NCI-H187 (cell line): ENCODE measurements at places on chromosomes 4 and X.

GRCh38 chr4:73588613-73589012 lies 31.6 kb downstream of the RASSF6 start:
- DNase-seq: no peak

GRCh38 chr4:7654550-7655445 lies 220.1 kb upstream of the PSAPL1 start:
- DNase-seq: no peak

DNA sequence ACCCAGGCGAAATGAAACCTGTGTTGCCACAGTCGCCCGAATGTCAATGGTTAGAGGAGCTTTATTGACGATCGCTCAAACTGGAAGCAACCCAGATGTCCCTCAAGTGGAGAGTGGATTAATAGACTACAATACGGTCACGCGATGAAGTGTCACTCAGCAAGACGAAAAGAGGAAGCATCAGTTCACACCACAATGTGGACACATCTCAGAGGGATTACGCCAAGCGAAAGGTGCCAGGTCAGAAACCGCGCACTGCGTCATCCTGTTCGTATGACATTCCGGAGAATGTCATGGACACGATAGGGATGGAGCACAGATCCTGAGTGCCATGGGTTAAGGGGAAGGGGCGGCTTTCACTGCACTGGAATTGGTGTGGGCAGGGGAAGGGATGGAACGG lies 111.7 kb downstream of the HMX1 start:
- no peak for DNase-seq

DNA sequence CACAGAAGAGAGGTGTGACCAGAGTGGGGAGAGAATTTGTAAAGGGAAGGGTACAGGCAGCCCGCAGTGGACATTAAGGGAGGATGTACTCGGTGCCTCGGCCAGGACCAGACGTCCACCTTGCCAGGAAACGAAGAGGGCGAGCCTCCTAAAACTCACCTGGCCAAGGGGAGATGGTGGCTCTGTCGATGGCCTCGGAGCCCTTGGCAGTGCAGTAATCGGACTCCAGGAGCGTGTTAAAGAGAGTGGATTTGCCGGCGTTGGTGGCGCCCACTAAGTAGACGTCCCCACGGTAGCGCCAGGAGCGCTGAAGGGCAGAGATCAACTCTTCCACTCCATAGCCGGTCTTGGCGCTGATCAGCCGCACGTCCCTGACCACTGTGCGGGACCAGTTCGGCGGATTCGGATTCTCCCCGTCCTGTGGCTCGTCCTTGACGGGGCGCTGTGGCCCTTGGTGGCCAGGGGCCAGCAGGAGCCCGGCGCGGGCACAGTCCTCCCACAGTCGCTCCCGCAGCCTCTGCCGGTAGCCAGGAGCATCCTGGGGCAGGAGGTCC lies 1.0 kb downstream of the NOA1 start:
- no peak for DNase-seq

DNA sequence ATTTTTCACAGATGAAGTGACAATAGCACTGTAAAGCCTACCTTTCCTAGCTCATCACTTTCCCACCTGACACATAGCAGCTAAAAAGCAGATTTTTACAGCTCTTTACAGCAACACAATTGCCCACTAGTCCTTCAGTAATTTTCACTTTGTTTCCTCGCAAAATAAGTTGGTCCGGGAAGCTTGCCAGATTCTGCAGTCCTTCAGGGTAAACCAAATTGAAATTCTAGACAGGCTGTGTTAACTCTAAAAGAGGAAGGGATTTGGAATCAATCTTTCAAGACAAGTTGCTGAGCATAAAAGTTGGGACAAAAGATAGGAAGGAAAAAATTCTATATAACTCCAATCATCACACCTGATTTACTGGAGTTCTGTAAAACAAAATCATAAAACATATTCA lies 8.7 kb downstream of the C1QTNF7 start:
- no peak for DNase-seq

DNA sequence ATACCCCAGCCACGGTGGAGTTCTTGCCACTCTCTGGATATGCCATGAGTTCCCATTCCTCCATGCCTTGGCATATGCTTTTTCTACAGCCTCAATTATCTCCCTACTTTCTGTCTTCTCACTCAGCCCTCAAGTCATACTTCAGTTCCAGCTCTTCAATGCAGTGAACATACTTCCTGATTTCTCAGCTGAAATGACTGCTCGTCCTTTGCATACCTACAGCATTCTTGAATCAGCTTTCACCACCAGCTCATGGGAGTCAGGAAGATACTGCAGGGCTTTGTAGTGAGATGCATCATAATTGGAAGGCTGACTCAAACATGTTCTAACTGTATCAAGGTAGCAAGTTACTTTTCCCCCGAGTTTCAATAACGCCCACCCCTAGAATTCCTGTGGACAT lies 118.4 kb downstream of the APBB2 start:
- DNase-seq: no peak

GRCh38 chr4:85478576-85478975 lies 3.6 kb downstream of the ARHGAP24 start:
- DNase-seq: no peak

GRCh38 chr4:99945718-99946355 lies 581 bp downstream of the DNAJB14 start:
- DNase-seq: no peak

GRCh38 chr4:139674875-139675550 lies 9.4 kb downstream of the MGST2 start:
- no peak for DNase-seq

DNA sequence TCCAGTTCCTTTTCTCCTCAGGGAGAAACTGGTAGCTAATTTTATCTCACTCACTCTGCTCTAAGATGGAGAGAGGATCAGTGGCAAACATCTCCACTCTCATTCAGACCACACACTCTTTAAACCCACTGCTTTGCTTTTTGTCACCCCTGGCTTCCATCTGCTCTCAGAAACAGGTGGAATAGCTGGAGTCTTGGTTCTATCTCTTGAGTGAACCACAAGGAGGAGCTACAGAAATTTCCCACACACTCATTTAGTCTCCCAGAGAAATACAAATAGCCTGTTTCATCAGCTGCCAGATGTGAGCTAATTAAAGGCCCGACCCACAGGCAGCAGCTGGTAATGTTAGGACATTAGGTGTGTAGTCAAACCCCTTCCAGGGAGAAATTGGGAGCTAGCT lies 96.6 kb downstream of the STPG2 start:
- no peak for DNase-seq

GRCh38 chr4:152045449-152045806 lies 284.6 kb upstream of the GATB start:
- DNase-seq: no peak

DNA sequence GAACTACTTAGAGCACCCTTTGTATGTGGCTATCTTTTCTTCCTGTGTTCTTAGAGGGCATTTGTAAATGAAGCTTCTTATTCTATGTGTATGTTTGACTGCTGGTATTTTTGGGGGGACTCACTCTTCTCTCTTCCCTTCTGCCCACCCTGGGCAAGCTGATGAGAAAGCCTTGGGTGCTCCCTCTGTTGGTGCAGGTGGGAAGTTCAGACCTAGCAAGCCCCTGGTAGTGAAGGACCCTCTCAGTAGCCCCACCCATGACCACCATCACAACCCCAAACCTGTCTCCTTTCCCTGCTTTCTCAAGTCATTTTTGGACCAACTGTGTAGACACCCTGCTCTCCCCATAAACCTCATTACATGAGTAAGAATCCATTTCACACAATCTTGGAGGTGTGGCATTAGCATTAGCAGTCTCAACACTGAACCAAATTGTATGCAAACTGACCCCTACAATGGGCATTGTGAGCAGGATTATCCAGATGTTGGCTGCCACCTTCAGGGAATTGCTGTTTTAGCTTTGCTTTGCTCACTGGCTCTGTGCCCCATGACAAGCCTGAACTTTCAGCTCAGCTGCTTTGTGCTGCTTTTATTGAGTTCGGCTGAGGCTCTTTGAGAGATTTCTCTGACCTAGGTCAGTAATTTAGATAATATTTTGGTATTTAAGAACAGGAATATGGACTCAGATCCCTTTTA lies 27.9 kb downstream of the TRIM61 start:
- DNase-seq: no peak

DNA sequence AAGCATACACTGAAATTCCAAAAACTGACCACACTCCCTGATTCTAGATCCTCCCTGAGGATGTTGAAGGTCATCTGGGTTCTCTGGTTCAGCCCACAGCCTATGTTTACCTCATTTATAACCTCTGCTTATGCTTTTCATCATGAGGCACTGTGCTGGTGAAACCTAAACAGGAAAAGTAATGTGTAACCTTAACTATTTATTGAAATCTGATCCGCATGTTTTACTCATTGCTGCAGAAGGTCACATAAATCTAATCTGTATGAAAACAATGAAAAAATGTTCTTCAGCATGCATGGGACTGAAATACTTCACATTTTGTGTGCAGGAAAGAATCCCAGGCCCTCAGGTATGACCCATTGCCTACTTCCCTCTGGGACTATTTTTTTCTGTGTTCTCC lies 30.3 kb downstream of the UCHL1 start:
- DNase-seq: no peak

- no peak for DNase-seq
These were observed 77.1 kb downstream of the DCTD start for GRCh38 chr4:182840108-182840507.

GRCh38 chr4:2212831-2213230 lies 29.1 kb downstream of the HAUS3 start:
- DNase-seq: no peak
